Hindlimb muscle (tissue), 1 donor: ENCODE measurements at places on chromosomes 12 and 14. TPM values are rescaled to one million over a fixed set of nuclear protein-coding genes. Genes with fewer than 3 reads are reported as not detected.

DNA sequence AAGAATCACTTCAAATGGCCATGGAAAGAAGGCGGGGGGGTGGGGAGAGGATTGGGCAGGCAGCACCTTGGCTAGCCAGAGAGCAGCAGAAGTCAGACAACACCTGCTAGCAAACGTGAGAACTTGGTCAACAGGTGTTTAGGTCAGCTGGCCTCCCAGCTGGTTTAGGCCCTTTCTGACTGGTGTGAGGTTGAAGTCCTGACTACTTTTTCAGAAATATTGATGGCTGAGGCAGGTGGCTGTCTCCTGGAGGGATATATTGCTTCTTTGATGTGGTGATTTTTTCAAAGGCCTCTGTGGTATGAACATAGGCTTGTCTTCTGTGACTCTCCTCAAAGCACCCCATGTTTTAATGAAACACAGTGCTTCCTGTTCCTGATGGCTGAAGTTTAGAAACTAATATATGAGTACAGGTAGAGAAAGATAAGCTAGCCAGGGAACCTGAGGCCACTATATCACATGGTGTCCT is 238.2 kb upstream of the SSTR1 start:
- no peak for DNase-seq

DNA sequence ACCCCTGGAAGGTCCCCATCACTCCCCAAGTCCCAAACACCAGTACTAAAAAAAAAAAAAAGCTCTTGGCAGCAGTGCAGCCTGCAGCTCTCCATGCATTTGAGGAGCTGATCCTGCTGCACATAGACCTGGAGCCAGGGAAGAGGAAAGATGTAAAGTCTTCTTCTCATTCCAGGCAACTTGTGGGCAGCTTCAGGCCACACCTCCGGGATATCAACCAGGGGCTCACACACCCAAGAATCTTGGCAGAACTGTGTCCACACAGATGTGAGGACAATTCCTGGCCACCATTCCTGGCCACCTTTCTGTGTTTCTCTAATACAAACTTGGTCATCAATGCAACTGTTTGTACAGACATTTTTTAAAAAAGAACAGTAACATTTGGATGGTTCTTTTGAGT is 72.7 kb downstream of the TMEM132C start:
- DNase-seq = peak; percentile 22

DNA sequence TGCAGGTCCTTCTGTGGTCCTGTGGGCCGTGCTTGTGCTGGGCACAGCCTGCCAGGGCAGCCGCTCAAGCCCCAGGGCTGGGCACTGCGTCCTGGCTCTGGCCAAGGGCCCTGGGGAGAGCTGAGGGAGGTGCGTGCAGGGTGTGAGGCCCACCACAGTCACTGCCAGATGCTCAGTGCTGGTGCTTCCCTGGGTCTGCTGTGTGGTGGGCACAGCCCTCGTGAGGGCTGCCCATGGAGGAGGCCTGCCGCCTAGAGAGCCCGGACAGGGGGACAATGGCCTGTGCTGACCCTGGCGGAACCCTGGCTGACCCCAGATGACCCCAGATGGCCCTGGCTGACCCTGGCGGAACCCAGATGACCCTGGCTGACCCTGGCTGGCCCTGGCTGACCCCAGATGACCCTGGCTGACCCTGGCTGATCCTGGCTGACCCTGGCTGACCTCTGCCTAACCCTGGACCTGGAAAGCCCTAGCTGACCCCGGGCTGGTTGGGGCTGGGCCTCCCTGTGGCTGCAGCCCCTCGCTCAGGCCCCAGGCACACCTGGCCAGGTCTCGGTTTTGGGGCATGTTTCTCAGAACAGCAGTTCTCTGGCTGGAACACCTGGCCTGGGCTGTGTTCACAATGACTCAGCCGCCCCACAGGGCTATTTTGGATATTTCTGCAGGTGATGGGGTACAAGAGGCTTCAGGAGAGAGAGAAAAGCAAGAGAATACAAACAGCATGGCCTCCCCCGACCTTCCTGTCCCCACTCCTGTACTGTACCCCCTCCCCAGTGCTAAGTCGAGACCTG is 55.4 kb downstream of the TMEM121 start:
- DNase-seq = no peak

Gene MSRB3
- 41.3 TPM for polyA plus RNA-seq

DNA sequence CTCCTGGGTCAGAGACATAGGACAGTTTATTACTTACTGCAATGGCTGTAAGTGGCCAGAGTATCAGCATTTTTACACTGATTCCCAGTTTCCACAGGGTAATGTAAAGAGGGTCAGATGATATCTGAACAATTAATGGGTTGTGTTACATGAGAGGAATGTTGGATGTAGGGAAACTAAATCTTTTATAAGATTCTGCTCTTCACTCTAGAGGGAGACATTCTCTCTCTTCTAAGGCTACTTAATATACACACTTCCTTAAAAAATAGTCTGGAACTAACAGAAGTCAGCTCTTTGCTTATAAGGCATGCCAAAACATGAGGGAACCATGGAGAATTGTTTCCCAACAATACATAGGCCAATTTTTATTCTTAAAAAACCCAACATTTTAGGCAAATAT is 389.8 kb downstream of the ETNK1 start:
- no peak for DNase-seq

Gene CACNA1C
- 3.4 TPM for polyA plus RNA-seq

Gene ATXN3
- 17.4 TPM for polyA plus RNA-seq

GRCh38 chr12:96425321-96425720 is 25.1 kb upstream of the CDK17 start:
- DNase-seq = no peak

GRCh38 chr14:92404018-92404417 is 81.1 kb downstream of the SLC24A4 start:
- DNase-seq = no peak

GRCh38 chr12:120119271-120119973 is 2.9 kb upstream of the RAB35 start:
- no peak for DNase-seq

GRCh38 chr14:22303589-22304195 is 285.3 kb downstream of the DAD1 start:
- DNase-seq = no peak

Gene CFAP54
- 0.44 TPM for polyA plus RNA-seq

Gene C12orf60
- polyA plus RNA-seq = 0.74 TPM

Gene PAH
- polyA plus RNA-seq = not detected

DNA sequence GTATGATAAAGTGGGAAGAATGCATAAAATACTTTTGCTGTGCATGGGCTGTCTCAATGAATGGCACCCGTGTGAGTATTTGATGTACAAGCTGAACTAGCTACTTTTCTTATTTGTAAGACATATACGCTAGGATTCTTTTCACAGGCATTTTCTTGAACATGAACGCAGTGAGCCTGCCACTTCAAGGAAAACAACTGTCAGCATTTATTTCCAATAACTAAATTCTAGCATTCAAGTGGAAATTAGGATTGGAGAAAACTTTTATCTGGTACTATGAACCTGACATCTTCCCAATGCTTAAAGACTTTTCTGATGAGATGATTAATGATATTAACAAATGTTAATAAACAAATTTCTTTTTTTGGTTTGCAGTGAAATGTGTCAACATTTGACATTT is 45.7 kb downstream of the UTP20 start:
- no peak for DNase-seq

Gene PITPNM2
- 6.0 TPM for polyA plus RNA-seq

DNA sequence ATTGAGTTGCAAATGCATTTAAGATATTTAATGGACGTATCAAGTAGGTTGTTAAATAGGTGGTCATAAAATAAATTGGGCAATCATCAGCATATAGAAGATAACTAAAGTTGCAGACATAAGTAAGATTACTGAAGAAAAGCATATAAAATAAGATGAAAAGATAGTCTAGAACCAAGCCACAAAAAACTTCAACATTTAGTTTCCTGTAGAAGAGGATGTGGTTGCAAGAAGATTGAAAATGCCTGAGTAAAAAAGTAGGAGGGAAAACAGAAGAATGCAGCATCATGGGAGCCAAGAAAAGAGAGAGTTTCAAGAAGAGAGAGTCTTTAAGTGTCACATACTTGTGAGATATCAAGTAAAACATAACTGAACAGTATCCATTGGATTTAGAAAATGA is 17.6 kb upstream of the SLC16A7 start:
- DNase-seq = no peak

Gene ZNF705A
- not detected for polyA plus RNA-seq

DNA sequence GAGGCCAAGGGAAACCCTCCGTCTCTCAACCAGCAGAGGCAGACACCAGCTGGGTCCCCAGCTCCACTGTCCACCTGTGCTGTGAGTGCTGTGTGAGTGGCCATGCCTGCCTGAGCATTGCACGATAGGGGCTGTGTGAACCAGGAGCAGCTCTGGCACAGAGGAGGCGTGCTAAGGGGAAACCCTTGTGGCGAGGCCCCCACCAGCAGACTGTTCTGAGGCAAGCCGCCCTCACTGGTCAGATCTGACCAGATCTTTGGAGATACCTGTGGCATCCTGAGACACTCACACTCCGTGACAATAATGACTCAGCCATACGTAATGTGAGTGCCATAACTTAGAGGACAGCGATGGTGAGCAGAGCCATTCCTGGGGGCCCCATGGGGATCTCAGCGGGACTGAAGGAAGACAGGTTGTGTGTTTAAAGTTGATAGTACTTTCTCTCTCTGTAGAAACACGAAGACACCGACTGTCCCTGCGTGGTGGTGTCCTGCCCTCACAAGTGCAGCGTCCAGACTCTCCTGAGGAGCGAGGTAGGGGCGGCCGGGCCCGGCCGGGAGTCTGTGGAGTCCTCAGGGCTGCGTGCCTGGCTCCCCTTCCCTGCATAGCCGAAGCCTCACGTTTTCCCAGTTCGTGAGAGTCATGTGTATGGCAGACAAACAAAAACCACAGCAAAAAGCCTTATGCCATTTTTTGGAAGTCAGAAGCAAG is 36.6 kb upstream of the AMN start:
- DNase-seq = no peak

GRCh38 chr14:34324363-34324795 is 137.7 kb downstream of the SPTSSA start:
- DNase-seq = peak; percentile 51

DNA sequence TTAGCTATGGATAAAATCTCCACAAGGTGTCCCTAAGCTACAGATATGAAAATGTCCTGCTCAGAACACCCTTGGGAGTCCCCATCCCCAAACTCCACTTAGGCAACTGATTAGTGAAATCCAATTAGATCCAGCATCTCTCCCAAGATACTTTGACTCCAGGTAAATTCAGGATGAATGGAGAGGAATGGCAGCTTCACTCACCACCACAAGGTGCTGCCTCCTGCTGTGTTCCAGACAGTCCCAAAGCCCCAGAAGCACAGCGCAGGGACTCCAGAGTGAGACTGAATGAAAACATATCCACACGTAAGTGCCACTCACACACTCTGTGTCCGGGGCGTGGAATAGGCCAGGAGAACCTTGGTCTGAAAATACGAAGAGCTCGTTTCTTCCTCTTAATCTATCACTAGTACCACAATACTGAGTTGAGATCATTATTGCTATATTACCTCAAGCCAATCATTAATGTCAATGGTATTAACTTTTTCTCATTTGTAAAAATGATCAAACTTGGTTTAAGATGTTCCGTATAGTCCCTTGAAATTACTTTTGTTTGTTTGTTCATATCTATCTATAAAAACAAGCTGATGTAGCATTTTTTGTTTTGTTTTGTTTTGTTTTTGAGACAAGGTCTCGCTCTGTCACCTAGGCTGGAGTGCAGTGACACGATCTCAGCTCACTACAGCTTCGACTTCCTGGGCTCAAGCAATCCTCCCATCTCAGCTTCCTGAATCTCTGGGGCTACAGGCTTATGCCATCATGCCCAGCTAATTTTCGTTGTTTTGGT is 70.0 kb upstream of the BICD1 start:
- DNase-seq = no peak

- no peak for DNase-seq
Measured at GRCh38 chr14:100710826-100711462, 15.7 kb upstream of the DLK1 start.

GRCh38 chr12:64092507-64093196 is 129.4 kb downstream of the KICS2 start:
- no peak for DNase-seq

DNA sequence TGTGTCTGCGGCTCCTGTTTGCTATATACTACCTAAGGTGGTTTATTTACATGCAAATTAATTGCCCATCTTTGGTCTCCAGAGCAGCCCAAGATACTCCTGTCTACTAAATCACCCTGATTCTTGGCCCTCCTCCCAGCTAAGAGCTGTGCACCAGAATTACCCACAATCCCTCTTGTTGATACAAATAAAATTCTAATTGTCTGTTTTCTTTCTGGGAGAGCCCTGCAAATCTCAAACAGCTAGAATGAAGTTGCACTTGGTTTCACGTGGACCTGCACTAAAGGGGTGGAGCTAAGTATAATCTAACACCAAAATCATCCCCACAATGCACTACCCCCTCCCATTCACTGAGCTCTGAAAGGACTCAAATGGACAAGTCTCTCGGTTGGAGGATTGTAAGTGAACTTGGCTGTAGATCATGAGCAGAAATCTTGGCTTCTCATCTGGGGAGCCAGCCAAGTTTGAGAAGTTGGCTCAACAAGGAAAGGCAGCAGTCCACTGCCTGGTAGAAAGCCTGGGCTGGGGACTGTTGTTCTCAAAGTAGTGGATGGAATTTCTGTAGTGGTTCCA is 6.6 kb downstream of the MAX start:
- DNase-seq = peak; percentile 85

- DNase-seq = no peak
Measured at GRCh38 chr12:61018571-61018970, 1241.6 kb upstream of the USP15 start.

DNA sequence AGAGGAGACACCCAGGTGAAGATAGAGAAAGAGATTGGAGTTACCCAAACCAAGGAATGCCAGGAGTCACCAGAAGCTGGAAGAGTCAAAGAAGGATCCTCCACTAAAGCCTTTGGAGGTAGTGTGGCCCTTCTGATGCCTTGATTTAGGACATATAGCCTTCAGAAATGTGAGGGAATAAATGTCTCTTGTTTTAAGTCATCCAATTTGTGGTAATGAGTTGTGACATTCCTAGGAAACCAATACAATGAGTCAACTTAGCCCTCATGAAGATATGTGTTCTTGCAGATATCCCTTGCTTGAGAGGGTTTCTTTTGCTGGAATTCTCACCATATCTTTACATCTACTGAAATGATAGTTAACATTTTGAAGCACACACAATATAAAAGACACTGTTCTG is 58.8 kb downstream of the CCER1 start:
- DNase-seq = no peak

DNA sequence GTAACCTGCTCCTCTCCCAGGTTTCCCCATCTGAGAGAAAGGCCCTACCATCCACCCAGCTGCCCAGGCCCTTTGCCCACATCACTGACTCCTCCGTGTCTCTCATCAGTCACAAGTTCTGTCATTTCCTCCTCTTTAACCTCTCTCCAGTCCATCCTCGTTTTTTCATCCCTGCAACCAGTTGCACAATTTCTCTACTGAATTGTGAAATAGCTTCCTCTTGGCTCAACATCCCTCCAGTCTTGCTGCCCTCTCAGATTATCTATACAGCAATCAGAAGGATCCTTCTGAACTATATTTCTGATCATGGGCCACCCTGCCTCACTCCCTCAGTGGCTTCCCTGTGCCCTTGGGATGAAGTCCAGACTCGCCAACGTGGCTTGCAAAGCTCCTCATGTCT is 6.8 kb downstream of the FAM161B start:
- no peak for DNase-seq

Gene MYF6
- polyA plus RNA-seq = 119 TPM

- DNase-seq = no peak
Measured at GRCh38 chr14:33914676-33915516, 36.0 kb downstream of the EGLN3 start.

- DNase-seq = peak; percentile 22
Measured at GRCh38 chr14:69535230-69535848, 39.3 kb downstream of the CCDC177 start.

Gene RERG
- 3.2 TPM for polyA plus RNA-seq

GRCh38 chr12:69130064-69130463 is 109.3 kb upstream of the CPSF6 start:
- no peak for DNase-seq
